ENCODE measurements at places on chromosomes 2 and 18.

DNA sequence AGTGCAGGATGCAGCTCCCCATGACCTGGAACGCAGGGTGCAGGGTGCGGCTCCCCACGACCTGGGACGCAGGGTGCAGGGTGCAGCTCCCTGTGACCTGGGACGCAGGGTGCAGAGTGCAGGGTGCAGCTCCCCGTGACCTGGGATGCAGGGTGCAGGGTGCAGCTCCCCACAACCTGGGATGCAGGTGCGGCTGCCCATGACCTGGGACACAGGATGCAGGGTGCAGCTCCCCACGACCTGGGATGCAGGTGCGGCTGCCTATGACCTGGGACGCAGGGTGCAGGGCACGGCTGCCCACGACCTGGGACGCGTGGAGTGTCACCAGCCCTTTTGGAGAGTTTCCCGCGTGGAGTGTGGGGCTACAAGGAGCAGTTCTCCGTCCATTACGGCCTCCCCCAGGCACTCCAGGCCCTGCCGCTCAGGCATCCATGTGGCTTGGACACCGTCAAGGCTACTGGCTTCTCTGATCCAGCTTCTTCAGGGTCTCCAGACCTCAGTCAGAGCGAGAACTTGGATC lies 38.7 kb downstream of the PXDN start:
- no peaks in the 10 kb centered on the region for H3K27me3 ChIP-seq
- no peaks in the 10 kb centered on the region for H3K36me3 ChIP-seq
- no peak for DNase-seq
- H3K4me1 ChIP-seq: peaks cover 26% of the 10 kb centered on the region
- H3K4me3 ChIP-seq: no peak overlapping the region
- no peak overlapping the region for H3K27ac ChIP-seq

DNA sequence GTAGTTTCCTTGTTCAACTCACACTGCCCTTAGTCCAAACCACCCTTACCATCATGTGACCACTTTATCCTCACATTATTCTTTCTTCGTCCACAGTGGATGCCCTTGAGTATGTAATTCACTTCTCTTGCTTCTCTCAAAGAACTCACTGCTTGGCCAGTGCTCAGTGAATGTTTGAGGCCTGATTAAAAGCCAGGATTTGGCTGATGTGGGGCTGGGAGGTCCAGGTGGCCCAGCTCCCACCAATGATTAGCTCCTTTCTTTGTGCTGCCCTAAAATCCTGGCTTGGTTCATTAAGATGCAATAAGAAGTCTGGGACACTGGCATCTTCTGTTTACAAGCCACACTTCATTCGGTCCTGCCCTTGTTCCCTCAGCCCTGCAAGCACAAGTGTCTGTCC lies 97.8 kb upstream of the CELF4 start:
- H3K4me1 ChIP-seq: no peaks in the 10 kb centered on the region
- no peak for DNase-seq
- no peak overlapping the region for H3K27ac ChIP-seq
- no peaks in the 10 kb centered on the region for H3K36me3 ChIP-seq
- no peaks in the 10 kb centered on the region for H3K27me3 ChIP-seq

DNA sequence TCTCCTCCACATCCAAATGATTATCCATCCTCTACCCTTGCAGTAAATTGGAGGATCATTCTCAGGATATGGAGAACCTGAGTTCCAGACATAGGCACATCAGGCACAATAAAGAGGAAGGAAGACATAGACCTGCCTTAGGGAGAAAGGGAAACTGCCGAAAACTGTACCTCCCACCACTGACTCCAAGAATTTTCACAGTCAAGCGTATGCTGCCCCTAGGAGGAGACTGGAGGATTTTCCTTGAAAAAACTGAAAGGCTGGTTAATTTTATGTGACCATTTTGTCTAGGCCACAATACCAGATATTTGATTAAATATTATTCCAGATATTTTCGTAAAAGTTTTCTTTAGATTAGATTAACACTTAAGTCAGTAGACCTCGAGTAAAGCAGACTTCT lies 638.5 kb upstream of the PKDCC start:
- H3K4me1 ChIP-seq: no peaks in the 10 kb centered on the region
- H3K36me3 ChIP-seq: no peaks in the 10 kb centered on the region
- no peak overlapping the region for H3K4me3 ChIP-seq
- H3K27me3 ChIP-seq: no peaks in the 10 kb centered on the region
- no peak overlapping the region for H3K27ac ChIP-seq

DNA sequence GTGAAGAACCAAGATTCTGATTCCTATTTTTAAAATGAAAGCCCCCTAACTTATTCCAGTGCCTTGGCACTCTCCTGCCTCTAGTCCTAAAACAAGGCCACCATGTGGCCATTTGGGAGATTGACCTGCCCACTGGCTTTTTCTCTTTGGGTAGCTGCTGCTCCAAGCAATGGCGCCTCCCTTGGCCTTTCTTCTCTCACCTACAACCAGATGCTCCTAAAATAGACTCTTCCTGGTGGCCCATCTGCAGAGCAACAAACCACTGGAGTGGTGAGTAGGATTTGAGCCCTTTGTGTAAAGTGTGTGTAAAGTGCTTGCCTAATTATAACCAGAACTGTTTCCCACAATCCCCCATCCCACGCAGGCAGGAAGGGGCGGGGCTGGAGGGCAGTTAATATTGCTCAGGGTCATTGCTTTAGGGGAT lies 114.2 kb downstream of the FHOD3 start:
- no peak for DNase-seq
- peaks cover 53% of the 10 kb centered on the region for H3K4me1 ChIP-seq
- no peak overlapping the region for H3K4me3 ChIP-seq
- no peak overlapping the region for H3K27ac ChIP-seq
- no peaks in the 10 kb centered on the region for H3K27me3 ChIP-seq
- H3K36me3 ChIP-seq: no peaks in the 10 kb centered on the region

DNA sequence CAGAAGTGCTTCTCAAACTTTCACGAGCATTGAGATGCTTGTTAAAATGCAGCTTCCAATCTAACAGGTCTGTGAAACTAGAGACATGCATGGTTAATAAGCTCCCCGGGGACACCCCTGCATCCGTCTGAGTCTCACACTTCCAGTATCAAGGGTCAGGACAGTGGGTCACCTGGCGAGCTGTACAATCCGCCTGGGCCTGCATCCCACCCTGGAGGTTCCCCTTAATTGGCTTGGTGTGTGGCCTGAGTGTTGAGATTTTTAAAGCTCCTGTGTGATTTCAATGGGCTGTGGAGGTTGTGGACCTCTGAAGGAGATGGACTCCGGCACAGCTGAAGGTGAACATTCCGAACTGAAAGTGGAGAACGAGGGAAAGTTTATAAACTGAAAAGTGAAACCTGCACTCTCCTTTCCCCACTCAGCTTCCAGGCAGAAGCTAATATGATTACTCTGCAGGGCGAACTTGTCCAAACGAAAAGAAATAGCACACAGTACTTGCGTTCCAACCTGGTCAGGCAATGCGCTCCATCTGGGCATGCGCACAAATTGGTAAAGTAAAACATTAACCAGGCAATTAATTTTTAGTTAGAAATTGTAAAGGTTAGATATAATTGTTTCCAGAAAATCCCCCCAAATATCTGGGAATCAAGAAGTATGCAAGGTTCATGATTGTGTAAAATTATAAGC lies 191.7 kb upstream of the ALKAL2 start:
- no peak overlapping the region for H3K4me3 ChIP-seq
- H3K27me3 ChIP-seq: peaks cover 3% of the 10 kb centered on the region
- H3K36me3 ChIP-seq: no peaks in the 10 kb centered on the region

DNA sequence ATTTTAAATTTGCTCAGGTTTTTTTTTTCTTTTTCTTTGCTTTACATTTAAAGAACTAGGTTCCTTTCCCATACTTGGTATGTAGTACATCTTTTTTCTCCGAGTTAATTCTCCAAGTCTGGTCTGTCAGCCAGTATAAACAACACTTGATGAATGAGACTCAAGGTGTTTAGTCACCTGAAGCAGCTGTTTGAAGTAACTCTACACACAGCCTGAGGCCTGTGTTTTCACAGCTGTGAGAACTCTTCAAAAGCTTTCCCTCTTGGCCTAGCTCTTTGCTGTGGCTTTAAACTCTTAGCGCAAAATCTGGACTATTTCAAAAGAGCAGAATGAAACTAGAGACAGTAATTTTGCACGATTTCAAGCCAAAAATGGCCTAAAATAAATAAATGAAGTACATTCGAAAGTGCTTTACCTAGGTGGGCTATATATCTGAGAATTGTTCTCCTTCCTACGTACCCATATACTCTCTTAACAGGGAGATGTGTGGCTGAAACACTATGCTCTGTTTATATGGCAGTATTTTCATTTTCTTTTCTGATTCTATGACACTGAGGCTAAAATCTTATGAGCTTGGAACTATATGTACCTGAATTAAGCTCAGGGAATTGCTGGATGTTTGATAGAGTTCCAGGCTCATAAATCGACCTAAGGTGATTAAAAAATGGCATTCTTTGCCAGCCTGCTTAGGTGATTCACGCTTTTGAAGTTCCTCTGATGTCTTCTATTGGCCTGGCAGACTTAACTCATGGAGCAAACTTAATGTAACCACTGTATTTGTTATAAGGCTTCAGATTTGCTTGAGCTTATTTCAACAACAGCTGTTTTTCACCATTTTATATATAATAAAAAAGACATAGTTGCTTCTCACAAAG lies 1044.1 kb upstream of the ZEB2 start:
- no peaks in the 10 kb centered on the region for H3K4me1 ChIP-seq
- no peak overlapping the region for H3K4me3 ChIP-seq
- no peaks in the 10 kb centered on the region for H3K27me3 ChIP-seq
- no peak overlapping the region for H3K27ac ChIP-seq
- no peaks in the 10 kb centered on the region for H3K36me3 ChIP-seq

DNA sequence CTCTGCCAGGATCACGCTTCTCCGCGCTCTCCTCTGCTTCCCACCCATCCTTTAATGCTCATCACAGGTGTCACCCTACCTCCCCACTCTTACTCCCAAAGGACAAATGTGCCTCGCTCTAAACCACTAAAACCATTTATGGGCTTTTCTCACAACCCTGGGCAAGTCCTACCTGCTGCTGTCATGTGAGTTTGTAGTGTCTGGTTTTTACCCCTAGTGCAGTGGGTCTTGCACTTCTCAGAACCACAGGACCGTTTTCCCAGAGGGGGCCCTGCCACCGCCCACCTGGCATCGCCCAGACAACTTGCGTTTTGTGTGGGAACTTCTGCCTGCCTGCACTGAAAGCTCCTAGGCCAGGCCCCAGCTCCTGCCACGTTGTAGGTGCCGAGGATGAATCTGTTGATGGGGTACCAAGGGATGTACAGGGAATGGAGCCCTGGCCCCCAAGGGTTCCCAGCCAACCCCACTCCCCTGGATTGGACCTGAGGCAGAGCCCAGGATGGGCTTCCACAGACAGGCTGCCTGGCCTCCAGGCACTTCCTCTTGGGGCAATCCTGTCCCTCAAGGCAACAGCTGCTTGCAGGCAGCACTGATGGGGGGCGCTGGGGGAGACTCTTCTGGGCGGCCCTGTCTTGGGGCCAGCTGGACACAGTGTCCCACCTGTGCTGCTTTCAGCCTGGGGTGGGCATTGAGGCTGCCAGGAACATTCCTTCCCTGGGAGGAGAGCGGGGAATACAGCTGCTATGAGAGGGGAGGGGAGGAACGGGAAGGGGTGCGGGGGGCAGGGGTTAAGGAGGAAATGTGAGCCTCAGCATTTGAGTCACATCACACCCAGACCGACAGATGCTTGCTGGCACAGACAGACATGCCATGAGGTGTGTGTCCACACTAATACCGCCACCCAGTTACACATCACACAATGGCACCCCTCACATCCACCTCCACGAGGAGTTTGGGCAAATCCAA lies 176.3 kb downstream of the ZFP36L2 start:
- no peak overlapping the region for H3K4me3 ChIP-seq
- no peak overlapping the region for H3K27ac ChIP-seq
- no peaks in the 10 kb centered on the region for H3K27me3 ChIP-seq
- no peaks in the 10 kb centered on the region for H3K36me3 ChIP-seq
- DNase-seq: no peak

DNA sequence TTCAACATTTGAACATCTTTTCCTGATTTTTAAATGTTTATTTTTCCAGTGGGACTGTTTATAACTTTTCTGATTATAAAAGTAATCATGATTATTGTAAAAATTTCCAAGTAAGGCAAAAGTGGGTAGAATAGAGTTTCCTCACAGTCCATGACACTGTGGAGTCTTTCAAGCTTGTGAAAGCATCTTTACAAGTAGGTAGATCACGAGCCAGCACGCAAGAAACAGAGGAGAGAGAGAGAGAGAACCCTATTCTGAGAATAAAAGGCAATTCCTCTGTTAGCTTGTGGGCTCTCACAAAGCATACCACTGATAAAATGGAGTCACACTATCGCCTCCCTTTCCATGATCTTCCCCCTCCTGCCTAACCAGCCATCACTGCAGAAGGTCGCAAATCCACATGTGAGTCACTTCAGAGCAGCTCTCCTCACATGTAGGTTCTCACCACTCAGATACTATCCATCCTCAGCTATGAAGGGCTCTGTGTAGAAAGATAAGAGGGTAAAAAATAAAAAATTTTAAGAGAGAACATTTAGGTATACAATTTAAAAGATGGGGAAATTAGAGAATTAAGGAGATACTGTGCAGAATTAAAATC lies 40.3 kb downstream of the AAK1 start:
- no peak overlapping the region for H3K27ac ChIP-seq
- H3K4me3 ChIP-seq: no peak overlapping the region
- H3K27me3 ChIP-seq: no peaks in the 10 kb centered on the region

Data from tibial artery (tissue), 4 donors.